Caki2 (cell line): ENCODE measurements at places on chromosomes 11 and 22.

DNA sequence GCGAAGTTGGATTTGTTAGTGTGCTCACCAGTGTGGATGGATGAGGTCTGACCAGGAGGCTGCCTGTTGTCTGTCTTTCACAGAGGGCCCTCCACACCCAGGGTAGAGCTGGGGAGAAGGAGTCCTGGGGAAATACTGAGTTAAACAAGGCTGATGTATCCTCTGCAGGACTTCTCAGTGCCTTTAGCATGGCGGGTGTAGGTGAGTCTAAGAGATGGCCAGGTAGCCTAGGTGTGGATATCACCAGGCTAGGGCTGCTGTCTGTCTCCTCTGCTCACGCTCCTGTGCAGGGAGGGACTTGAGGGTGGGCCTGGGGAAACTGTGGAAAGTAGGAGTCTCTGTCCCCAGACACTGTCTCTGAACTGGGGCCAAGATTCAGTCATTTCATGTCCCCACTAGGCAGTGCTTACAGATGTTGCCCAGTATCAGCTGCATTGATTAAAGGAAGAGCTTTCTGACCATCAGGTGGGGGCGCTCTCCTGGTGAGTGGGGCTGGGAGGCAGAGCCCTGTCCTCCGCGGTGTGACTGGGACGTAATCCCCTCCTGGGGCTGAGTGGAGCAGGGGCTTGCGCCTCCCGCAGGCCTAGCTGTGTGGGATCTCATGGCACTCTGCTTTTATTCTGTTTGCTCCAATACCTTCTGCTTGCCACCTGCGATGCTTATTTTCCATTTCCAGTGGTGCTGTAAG is 35.5 kb upstream of the CCDC188 start:
- DNase-seq, result no peak

- DNase-seq, result peak; percentile 10
These were observed 186.4 kb downstream of the BLID start for GRCh38 chr11:121929581-121929980.

GRCh38 chr22:31148953-31149627 is 8.8 kb upstream of the PLA2G3 start:
- peak; percentile 57 for DNase-seq

- no peak for DNase-seq
These were observed 49.3 kb upstream of the THY1 start for GRCh38 chr11:119472186-119472855.

DNA sequence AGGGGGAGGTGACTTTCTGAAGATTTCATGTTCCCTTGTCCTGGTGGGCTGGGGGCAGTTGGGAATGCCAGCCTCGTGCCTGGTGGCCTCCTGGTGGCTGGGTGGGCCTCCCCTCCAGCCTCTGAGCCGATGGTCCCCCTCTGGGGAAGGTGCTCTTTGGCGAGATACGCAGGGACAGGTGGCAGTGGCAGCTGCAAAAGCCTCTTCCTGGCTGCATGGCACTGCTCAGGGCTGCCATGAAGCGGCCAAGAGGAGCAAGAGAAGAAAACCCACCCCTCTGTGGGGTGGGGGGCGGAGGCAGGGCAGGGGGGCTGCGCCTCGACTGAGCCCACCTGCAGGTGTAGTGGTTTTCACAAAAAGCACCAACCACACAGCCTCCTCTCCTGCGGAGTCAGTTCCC is 61.8 kb upstream of the PHF21B start:
- DNase-seq, result no peak

DNA sequence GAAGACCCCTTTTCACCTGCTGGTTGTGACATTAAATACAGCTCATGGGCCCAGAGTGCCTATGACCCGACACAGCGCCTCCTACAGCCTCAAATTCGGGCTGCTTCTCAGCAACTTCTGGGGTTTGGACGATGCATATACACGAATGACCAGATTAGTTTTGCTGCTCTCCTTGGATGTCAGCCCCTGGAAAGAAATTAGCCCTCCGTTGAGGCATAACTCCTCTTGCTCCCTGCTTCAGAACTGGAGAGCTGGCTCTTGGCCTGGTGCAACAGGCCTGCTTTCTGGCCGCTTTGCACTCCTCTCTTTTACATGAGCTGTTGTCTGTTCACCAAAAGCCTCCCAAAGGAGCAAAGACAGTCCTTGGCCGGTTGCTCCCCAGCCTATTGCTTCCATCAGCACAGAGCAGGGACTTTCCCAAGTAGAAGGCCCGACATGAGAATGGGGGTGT is 3.3 kb downstream of the TECTA start:
- no peak for DNase-seq

DNA sequence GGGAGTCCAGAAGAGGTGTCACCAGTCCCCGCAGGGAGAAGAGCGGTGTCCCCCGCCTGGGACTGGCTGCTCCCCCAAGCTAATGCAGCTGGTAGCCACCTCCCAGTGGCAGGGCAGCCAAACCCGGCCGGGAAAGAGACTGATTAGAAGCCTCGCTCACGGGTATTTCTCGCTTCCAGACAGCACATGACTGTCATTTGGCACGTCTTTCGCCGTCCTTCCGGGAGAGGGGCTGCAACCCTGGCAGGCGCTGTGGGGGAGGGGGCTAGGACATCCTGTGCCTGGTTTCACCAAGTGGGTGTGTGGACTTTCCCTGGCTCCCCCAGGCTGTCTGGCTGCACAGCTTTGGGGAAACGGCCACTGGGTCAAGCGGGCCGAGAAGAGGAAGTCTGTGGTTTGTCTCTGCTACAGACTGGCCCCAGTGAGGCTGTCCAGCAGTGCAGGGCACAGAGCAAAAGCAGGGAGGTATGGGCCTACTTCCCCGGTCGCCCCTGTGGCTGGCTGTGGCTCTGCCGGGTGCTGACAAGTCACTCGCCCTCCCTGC is 3.8 kb downstream of the CD81 start:
- no peak for DNase-seq

GRCh38 chr11:13962562-13963168 is at the start of gene SPON1:
TSS of gene SPON1 (plus strand) at chr11:13962723. CDS start at chr11:13962905, 182 bp downstream.
- no peak for DNase-seq

DNA sequence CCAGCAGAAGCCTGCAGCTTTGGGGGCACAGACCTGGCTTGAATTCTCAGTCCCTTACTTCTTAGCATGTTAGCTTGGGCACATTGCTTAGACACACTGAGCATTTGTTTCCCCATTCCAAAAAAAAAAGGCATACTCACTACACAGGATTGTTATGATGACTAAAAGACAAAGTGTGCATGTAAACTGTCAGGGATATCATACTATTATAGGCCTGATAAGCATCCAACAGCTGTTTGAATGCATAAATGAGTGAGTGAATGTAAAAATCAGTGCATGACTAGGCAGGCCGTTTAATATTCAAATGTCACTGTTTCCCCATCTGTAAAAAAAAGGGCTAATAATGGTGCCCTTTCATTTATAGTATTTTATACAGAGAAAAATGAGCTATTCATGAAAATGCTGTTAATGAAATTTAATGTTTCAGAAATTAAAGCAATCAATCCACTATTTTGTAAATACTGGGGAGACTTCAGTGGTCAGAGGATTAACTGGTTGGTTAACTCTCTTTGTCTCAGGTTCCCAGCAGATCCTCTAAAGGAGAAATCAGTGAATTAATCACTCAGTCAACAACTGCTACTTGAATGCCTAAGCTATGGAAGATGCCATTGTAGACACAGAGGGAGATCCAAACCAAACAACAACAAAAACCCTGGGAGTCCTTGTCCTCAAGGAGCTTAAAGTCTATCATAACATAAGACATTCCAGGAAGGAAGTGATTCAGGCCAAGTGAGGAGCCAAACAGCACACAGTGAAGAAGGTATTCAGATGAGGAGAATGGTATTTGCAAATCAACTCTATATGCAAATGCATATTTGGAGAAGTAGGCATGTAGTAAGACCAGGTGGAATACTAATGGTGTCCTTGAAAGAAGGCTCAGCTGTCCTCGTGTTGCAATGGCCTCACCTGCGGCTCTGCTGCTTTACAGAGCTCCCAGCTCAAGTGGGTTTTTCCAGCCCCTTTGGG is 26.8 kb downstream of the BARX2 start:
- DNase-seq, result no peak

DNA sequence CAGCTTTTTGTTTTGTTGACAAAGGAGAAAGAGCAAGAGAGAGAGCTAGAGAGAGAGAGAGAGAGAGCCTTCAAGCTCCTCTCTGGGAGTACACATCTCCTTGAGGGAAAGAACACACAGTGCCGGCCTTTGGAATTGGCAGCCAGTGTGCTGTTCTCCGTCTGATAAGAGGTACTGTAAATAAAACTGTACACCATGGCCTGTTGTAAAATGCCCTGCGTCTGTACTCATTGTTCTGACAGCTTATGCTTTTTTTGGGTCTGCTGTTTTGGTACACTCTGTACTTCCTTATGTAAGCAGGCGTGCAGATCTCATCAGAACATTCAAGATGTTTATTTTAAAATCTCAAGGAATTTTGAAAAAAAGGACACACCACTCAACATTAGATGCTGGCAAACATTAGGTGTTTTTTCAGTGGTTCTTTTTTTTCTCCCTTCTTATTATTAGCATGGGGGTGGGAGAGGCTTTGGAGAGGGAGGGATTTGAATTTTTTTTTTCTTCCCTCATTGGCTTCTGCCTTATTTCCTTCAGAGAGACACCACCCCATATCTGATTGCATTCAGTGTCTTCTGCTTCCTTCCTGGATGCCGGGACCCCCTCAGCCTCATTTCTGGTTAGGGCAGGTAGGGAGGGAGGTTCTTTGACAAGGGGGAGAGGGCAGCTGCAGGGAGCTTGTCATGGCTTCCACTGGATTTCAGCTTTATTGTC is 116.8 kb upstream of the NNMT start:
- DNase-seq, result no peak

DNA sequence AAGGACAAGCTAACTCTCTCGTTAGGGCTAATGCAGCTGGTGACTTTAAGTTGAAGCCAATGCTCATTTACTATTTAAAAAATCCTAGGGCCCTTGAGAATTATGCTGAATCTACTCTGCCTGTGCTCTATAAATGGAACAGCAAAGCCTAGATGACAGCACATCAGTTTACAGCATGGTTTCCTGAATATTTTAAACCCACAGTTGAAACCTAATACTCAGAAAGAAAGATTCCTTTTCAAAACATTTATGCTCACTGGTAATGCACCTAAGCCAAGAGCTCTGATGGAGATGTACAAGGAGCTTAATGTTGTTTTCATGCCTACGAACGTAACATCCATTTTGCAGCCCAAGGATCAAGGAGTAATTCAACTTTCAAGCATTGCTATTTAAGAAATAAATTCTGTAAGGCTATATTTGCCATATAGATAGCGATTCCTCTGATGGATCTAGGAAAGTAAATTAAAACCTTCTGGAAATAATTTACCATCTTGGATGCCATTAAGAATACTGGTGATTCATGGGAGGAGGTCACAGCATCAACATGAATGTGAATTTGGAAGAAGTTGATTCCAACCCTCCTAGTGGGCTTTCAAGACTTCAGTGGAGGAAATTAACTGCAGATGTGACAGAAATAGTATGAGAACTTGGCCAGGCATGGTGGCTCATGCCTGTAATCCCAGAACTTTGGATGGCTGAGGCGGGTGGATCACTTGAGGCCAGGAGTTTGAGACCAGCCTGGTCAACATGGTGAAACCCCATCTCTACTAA is 14.5 kb downstream of the XNDC1N start:
- DNase-seq, result no peak

DNA sequence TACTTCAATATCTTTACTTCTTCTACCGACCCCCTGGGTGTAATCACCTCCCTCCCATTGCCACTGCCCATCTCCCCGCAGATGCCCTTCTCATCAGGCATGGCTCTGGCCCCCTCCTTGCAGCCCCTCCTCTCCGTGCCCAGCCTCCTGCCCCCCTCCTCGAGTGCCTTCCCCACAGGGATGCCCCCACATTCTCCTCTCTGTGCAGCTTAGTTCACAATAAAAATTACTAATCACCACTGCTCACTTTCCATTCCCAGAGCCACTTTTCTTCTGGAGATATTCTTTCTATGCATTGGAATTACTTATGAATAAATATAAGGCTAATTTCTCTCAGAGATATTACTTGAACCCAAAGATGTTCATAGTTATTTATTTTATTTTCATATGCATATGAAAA is 22.1 kb downstream of the IFITM10 start:
- no peak for DNase-seq

DNA sequence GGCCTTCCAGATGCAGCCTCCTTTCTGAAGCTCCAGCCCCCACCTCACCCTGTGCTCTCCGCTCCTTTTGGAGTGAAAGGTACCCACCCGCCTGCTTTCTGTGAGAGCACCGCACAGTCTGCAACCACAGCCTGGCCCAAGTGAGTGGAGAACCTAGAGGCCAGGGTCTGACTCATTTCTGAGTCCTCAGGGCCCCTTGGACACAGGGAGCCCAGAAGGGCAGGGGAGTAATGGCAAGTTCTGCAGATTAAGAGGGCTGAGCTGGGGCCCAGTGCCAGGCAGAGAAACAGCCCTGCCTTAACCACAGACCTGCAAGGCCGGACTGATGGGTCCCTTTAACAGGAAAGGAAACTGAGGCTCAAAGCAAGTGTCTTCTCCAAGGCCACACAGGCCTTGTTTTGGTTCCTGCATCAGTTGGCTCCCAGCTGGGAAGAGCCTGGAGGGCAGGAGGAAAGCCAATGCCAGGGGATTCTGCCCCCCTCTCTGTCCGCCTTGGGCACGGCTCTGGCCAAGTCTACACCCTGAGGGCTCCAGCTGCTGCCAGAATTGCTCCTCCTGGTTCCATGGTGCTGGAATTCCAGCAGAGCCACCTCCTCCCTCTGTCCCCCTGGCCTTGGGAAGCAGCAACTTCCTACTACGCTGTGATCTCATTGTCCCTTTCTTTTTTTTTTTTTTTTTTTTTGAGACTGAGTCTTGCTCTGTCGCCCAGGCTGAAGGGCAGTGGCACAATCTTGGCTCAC is 55.1 kb downstream of the CYTH4 start:
- peak; percentile 29 for DNase-seq

GRCh38 chr11:126573325-126573978 is 218.0 kb downstream of the ST3GAL4 start:
- no peak for DNase-seq

DNA sequence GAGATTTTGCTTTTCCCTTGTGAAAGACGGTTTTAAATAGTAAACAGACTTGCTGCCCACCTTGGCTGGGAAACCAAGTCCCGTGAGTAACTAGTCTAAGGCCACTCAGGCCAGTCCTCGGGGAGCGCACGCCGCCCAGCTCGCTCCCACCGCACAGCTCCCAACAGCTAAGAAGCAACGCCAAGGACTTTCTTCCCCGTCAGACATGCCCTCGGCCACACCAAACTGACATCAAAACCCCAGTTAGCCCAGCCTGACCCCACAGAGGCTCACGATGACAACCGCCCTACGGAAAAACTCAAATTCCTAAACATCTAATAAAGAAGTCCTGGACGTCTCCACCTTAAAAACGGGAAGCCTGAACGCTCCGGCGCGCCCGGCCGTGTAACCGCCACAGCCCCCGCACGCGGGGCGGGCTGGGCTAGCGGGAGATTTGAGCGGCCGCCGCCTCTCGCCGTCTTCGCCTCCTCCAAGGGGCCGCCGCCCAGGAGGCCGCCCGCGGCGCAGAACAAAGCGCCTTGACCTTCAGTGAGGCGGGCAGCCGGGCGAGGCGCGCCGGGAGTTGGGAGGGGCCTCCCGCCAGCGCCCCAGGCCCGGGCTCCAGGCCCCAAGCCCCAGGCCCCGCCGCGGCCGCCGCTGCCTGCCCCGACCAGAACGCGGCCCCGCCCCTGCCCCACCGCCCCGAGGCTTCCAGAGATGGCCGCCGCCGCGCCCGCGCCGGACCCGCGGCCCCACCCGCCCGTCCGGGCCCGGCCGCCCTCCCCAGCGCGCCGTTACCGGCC is 486 bp downstream of the NAP1L4 start:
- peak; percentile 52 for DNase-seq
